ENCODE measurements at places on chromosomes 11 and 22. TPM values are rescaled to one million over a fixed set of nuclear protein-coding genes. Genes with fewer than 3 reads are reported as not detected.

- no peak for DNase-seq
- H3K36me3 ChIP-seq, result no peaks in the 10 kb centered on the region
- no peaks in the 10 kb centered on the region for H3K27me3 ChIP-seq
- H3K4me3 ChIP-seq, result no peak overlapping the region
- H3K4me1 ChIP-seq, result no peaks in the 10 kb centered on the region
Observed at GRCh38 chr11:96643173-96643572, 253.4 kb downstream of the JRKL start.

- H3K27ac ChIP-seq, result no peak overlapping the region
- no peak for DNase-seq
- H3K4me1 ChIP-seq, result no peaks in the 10 kb centered on the region
- no peak overlapping the region for H3K4me3 ChIP-seq
- H3K27me3 ChIP-seq, result no peaks in the 10 kb centered on the region
Observed at GRCh38 chr11:91243051-91243450, 981.6 kb upstream of the FAT3 start.

DNA sequence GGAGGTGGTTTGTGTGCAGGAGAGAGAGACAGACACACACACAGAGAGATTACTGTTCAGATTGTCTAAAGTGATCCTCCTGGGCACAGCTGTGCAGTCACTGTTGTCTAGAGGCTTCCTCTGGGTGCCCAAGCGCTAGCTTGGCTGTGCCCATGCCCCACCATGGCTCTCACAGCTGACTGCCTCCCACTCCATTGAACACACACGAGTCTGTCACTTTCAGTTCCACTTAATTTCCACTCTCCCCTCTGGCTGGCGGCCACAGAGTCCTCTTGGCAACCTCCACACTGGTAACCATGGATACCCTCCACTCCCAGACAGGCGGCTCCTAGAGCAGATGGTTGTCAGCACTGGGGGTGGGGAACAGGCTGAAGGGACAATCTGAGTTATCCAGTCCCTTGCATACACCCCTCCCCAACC, 29.1 kb downstream of the MAP6 start:
- peaks cover 8% of the 10 kb centered on the region for H3K4me1 ChIP-seq
- H3K27me3 ChIP-seq, result no peaks in the 10 kb centered on the region
- H3K27ac ChIP-seq, result no peak overlapping the region
- no peak overlapping the region for H3K4me3 ChIP-seq
- DNase-seq, result no peak

DNA sequence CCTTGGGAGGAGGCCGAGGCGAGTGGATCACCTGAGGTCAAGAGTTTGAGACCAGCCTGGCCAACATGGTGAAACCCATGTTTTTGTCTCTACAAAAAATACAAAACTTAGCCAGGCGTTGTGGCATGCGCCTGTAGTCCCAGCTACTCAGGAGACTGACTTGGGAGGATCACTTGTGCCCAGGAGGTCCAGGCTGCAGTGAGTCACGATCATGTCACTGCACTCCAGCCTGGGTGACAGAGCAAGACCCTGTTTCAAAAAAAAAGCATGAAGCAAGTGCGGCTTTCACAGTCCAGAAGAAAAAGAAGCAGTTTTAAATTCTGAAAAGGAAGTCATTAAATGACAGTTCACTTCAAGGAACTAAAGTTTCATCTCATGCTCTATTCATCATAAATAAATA, 7.1 kb upstream of the LTO1 start:
- no peak overlapping the region for H3K4me3 ChIP-seq
- H3K36me3 ChIP-seq, result no peaks in the 10 kb centered on the region

DNA sequence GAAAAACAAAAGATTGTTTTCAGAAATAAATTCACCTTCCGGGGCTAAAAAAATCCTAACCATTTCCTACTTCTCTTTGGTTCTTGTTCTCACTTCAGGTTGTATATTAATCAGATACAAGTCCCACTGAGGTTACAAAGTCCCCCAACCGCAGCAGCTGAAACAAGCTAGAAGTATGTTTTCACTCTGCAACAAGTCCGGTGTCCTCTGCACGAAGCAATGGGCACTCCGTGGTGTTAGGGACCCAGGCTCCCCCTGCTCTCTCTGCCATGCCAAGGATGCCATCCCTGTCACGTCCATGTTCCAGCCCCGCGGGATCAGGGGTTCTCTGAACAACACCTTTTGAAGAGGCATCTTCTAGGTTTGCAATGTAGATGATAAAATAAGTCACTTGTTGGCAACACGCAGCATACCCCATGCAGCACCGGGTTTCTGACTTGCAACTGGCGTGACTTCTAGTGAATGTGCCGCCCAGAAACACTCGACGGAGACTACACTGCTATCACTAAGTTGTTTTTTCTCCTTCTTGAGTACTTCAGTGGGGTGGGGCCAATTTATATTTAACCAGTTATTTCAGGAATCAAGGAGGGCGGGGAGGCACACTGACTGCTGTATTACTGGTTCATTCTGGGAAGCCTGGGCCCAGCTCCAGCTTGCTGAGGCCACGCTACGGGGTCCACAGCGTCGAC, 25.4 kb upstream of the GSTP1 start:
- no peaks in the 10 kb centered on the region for H3K36me3 ChIP-seq
- no peak overlapping the region for H3K27ac ChIP-seq
- peaks cover 11% of the 10 kb centered on the region for H3K4me1 ChIP-seq
- H3K4me3 ChIP-seq, result no peak overlapping the region
- H3K27me3 ChIP-seq, result no peaks in the 10 kb centered on the region

DNA sequence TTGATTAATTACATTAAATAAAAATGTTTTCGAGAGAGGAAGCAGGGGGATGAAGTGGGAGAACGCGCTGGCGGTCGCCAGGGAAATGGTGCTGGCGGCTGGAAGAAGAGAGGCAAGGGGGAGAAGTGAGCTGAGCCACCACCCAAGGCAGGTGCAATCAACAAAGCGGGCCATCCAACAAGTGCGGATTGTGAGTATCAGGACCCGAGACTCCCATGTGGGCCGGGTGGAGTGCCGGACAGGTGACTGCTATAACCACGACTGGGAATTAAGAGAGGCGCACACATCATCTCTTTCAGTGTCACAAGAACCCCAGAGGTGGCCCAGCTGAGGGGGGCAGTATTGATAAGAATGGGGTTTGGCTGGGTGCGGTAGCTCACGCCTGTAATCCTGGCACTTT, 41.2 kb upstream of the ATXN10 start:
- H3K27me3 ChIP-seq, result no peaks in the 10 kb centered on the region
- H3K27ac ChIP-seq, result no peak overlapping the region
- H3K36me3 ChIP-seq, result no peaks in the 10 kb centered on the region
- no peak for DNase-seq
- peaks cover 13% of the 10 kb centered on the region for H3K4me1 ChIP-seq

GRCh38 chr11:37110385-37110784, 512.3 kb upstream of the RAG2 start:
- no peak for DNase-seq
- no peaks in the 10 kb centered on the region for H3K27me3 ChIP-seq
- no peak overlapping the region for H3K27ac ChIP-seq
- no peak overlapping the region for H3K4me3 ChIP-seq

DNA sequence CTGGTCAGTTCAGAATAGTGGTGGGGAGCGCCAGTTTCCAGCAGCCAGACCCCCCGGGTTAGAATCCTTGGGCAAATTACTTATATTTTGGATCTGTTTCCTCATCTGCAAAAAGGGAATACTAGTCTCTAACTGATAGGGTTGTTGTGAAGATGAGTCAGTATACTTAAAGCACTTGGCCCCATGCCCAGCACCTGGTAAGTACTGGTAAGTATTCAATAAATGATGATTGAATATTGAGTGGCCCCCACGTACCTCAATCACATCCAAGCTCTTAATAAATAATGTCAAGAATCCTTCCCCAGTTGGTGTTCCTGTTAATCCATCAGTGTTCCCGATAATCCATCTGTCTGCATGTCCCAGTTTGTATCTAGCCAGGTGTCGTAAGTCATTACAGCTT, 12.1 kb downstream of the ACP2 start:
- no peaks in the 10 kb centered on the region for H3K27me3 ChIP-seq
- no peak overlapping the region for H3K4me3 ChIP-seq
- H3K36me3 ChIP-seq, result peaks cover 41% of the 10 kb centered on the region
- H3K4me1 ChIP-seq, result peaks cover 7% of the 10 kb centered on the region
- H3K27ac ChIP-seq, result no peak overlapping the region

DNA sequence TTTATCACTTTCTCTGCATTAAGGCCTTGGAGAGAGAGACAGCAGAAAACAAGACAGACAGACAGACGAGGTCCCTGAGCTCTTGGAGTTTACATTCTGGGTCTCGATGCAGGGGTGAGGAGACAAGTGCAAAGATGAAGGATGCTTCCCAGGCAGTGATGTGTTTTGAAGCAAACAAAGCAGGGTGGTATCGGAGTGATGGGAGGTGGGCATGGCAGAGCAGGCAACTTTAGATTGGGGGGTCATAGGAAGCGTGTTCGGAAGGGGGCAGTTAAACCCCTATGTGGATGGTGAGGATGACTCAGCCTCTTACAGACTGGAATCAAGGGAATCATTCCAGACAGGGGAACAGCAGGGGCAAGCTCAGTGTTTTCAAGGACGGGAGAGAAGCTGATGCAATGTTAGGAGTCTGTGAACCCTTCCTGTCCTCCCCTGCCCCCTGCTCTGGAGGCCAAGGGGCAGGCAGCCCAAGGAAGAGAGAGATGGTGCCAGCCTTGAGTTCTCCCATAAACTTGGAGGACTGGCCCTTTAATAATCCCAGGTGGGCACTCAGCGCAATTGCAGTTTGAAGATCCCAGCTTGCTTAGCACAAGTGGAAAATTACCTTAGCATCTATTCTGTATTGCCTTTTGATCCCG, 180.2 kb downstream of the CHST1 start:
- H3K36me3 ChIP-seq, result no peaks in the 10 kb centered on the region
- no peak for DNase-seq
- peaks cover 7% of the 10 kb centered on the region for H3K27me3 ChIP-seq
- H3K4me1 ChIP-seq, result no peaks in the 10 kb centered on the region
- H3K27ac ChIP-seq, result no peak overlapping the region
- H3K4me3 ChIP-seq, result no peak overlapping the region

DNA sequence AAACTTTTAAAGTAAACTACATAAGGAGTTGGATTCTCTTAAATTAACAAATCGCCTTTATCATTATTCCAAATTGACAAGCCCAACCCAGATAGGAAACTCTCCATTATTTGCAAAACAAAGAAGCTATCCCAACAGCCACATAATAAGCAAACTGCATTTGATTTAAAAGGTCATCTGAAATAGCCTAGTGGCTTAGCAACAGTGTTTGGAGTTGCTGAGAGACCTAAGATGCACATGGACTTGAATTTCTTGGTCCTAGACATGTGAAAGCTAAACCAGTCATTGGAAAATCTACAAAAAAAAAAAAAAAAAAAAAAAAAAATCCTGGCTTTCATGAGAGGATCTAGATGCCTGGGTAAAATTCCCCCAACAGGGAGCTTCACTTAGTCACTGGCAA, 69.5 kb downstream of the PRCP start:
- H3K4me1 ChIP-seq, result peaks cover 5% of the 10 kb centered on the region
- DNase-seq, result no peak
- no peak overlapping the region for H3K4me3 ChIP-seq
- no peaks in the 10 kb centered on the region for H3K36me3 ChIP-seq

DNA sequence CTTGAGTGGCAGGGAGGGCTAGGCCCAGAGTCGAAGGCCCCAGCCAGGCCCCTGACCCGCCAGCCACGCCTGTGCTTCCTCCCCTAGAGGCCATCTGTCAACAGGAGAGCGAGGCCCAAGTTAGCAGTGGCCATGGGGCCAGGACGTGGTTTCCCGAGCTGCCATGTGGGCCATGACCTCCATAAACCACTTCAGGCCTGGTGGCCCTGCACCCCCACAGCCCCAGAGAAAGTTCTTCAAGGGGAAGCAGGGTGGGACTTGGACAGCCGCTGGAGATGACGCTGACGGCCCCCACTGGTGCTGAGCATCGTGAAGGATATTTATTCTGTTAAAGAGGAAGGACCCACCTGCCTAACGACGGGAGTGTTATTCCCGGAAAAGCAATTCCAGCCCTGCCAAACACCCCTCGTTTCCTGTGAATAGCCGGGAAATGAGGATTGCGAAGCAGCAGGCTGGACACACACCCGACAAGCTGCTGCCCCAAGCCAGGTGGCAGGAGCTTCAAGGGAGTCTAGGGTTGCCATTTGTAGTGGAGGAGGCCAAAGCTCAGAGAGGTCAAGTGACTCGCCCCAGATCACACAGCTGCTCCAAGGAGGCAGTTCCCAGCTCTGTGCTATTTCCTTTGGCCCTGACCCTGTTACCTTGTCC, 12.8 kb downstream of the PRR5 start:
- H3K4me3 ChIP-seq, result no peak overlapping the region
- peaks cover 9% of the 10 kb centered on the region for H3K4me1 ChIP-seq
- H3K27me3 ChIP-seq, result no peaks in the 10 kb centered on the region
- no peak overlapping the region for H3K27ac ChIP-seq
- DNase-seq, result no peak
- peaks cover 9% of the 10 kb centered on the region for H3K36me3 ChIP-seq

GRCh38 chr22:44924710-44925109, 85.1 kb downstream of the PHF21B start:
- no peak overlapping the region for H3K4me3 ChIP-seq
- no peak for DNase-seq
- H3K4me1 ChIP-seq, result no peaks in the 10 kb centered on the region
- H3K27me3 ChIP-seq, result peaks cover 10% of the 10 kb centered on the region
- no peaks in the 10 kb centered on the region for H3K36me3 ChIP-seq
- no peak overlapping the region for H3K27ac ChIP-seq

DNA sequence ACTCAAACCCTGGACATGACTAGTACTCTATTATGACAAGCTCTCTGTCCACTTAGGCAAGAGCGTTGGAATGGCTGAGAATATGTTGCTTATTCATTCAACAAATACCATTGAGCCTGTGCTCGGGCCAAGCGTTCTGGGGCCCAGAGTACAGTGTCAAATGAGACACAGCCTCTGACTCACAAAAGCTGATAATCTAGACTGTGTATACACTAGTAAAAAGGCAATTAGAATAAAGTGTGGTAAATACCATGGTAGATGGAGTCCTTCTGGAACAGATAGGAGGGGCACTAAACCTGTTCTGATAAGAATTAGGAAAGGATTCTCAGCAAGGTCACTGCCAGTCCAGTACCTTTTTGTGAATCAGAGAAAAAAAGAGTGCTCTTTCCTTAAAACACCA, 24.7 kb downstream of the KCNE3 start:
- no peak overlapping the region for H3K4me3 ChIP-seq
- no peaks in the 10 kb centered on the region for H3K27me3 ChIP-seq
- H3K27ac ChIP-seq, result no peak overlapping the region
- H3K4me1 ChIP-seq, result peaks cover 3% of the 10 kb centered on the region
- no peaks in the 10 kb centered on the region for H3K36me3 ChIP-seq

GRCh38 chr11:93515441-93516025, 27.7 kb downstream of the SMCO4 start:
- no peak for DNase-seq
- peaks cover 4% of the 10 kb centered on the region for H3K27me3 ChIP-seq
- no peak overlapping the region for H3K27ac ChIP-seq
- no peak overlapping the region for H3K4me3 ChIP-seq
- H3K4me1 ChIP-seq, result peaks cover 24% of the 10 kb centered on the region
- no peaks in the 10 kb centered on the region for H3K36me3 ChIP-seq

GRCh38 chr11:129658526-129658867, 157.2 kb upstream of the TMEM45B start:
- no peak for DNase-seq
- H3K27ac ChIP-seq, result no peak overlapping the region
- H3K27me3 ChIP-seq, result no peaks in the 10 kb centered on the region
- H3K4me1 ChIP-seq, result no peaks in the 10 kb centered on the region
- no peaks in the 10 kb centered on the region for H3K36me3 ChIP-seq
- no peak overlapping the region for H3K4me3 ChIP-seq

PHLDA2 gene
- polyA plus RNA-seq, result 36.0 TPM

SSH3 gene
- 24.8 TPM for polyA plus RNA-seq

OVOL1 gene
- 23.2 TPM for polyA plus RNA-seq
